Fibroblast of the aortic adventitia (primary cell): ENCODE measurements at places on chromosomes 2 and 18.

DNA sequence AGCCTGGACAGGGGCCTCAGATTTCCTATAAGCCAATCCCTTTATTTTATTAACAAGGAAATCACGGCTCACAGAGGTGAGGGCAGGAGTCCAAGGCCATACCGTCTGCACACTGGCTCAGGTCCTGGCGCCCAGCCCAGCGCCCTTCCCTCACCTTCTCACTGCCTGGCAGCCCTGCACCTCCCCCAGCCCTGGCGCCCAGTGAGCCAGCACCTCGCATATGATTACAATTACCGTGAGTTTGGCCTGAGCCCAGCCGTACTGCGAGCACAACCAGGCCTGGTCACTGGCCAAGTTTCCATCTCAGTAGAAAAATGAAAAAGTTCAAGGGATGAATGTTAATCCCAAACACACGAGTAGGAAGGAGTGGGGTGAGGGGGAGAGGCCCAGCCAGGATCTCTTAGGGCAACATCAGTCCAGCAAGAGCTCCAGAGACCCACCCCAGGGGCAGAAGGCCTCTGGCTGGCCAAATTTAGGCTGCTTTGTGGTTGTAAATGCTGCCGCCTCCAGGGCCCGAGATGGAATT is 68.4 kb downstream of the MCFD2 start:
- peak; percentile 100 for DNase-seq

DNA sequence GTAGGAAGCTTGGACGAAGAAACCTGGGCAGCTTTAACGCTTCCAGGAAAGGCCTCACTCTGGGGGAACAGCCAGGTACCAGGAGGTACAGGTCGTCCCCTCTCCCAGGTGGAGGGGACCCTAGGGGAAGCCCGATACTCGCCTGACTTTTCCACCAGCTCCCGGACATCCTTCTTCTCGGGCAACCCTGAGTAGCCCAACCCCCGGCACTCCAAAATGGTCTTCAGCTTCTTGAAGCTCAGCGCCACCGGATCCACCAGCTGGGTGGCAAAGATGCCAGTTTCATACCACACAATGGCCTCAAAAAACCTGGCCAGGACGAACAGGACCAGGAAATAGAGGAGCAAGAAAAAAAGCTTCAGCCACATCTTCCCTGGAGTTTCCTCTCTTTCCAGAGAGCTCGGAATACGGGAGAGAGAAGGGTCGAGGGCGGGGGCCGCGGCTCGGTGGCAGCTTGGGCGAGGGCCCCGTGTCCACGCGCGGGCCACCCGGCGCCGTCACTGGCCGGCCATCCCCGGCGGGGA is 1.1 kb downstream of the RNF103 start:
- peak; percentile 19 for DNase-seq

GRCh38 chr2:232042911-232043574 is 81.5 kb downstream of the DIS3L2 start:
- DNase-seq, result no peak

GRCh38 chr2:85994421-85994777 is 105.6 kb upstream of the ST3GAL5 start:
- DNase-seq, result no peak

GRCh38 chr2:86770816-86771301 is 19.9 kb downstream of the CD8A start:
- no peak for DNase-seq

DNA sequence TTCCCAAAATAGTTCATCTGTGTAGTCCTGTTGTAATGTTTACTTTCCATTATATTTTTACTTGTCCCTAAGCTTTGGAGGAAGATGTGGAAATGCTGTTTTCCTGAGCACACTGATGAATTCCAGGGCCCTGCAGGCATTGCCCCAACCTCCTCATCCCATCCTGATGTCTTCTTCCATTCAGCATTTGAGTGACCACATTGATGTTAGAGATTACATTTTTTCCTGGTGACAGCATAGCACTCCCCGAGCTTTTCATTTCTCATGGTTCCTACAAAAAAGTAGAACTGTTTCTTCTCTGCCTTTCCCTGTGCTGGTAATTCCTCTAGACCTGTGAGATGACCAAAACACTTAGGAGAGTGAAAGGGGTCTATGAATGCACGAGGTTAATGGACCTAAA is 4.8 kb downstream of the IL36A start:
- DNase-seq, result peak; percentile 58

GRCh38 chr2:215861607-215862350 is 151.6 kb downstream of the MREG start:
- no peak for DNase-seq

- no peak for DNase-seq
These were observed 16.5 kb downstream of the CPLX4 start for GRCh38 chr18:59301929-59302328.

GRCh38 chr2:230824406-230824978 is 40.2 kb upstream of the ITM2C start:
- DNase-seq, result peak; percentile 91

DNA sequence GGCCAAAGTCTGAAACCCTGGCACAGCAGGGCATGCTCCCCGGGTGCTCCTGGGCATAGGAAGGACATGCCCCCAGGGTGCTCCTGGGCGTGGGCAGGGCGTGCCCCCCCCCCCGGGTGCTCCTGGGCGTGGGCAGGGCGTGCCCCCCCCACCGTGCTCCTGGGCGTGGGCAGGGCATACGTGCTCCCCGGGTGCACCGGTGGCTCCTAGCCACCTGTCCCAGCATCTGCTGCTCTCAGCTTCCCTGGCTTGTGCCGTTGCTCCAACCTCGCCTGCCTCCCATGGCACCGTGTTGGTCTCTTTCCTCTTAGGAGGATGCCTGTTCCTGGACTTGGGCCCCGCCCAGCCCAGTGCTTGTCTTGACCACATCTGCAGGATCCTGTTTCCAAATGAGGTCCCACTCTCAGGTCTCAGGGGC is 95.6 kb upstream of the CTDP1 start:
- no peak for DNase-seq

- no peak for DNase-seq
These were observed 31.9 kb upstream of the CASP8 start for GRCh38 chr2:201228271-201228911.

DNA sequence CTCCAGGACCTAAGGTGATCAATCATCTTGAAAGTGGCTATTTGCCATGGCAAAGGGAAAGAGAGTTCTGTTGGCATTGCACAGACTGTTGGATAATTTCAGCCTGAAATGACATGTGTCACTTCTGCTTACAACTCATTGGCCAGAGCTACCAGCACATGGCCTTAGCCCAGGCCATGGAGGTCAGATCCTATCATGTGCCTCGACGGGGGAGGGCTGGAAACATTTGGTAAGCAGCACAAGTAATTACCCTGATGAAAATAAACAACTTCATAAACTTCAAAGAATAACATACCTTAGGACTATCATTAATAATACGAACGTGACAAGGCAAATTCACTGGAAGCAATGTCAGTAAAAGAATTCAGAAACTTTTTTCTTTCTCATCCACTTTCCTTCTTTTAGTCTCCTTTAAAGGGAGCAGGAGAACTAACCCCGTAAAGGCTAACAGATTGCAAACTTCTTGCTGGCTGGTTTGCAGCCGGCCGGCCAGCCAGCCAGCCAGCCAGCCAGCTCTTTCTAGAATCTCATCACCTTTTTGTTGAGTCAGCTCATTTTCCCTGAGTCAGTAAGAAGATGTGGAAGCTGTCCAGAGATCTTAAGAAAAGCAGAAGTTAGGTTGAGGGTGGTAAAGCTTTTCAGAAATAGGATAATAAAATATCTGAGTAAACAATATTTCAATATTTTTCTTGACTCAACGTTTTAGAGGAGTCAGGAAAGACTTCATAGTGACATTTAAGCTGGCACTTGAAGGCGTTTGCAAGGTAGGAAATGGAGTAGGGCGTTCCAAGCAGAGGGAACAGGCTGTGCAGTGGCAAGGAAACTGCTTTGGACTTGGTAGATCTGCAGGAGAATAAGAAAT is 31.9 kb downstream of the CNRIP1 start:
- peak; percentile 78 for DNase-seq

- DNase-seq, result no peak
These were observed 542.6 kb upstream of the KLHL29 start for GRCh38 chr2:22842205-22842869.

DNA sequence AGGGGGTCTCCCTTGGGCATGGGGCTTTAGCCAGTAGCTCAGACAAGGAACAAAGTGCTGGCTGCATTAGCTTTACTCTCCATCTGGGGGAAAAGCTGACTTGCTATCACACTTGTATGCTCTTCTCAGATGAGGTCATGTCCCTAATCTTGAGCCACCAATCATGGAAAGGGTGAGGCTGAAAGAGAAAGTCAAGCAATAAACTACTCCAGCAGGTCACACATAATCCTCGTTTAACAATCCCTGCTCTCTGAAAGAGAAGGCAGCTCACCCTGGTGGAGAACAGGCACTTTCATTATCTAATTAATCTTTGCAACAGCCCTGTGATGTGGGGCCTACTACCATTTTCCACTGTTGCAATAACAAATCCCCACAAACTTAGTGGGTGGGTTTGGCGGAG is 129.7 kb upstream of the CAPN13 start:
- no peak for DNase-seq

GRCh38 chr2:9982891-9983290 is 31.4 kb downstream of the GRHL1 start:
- no peak for DNase-seq

DNA sequence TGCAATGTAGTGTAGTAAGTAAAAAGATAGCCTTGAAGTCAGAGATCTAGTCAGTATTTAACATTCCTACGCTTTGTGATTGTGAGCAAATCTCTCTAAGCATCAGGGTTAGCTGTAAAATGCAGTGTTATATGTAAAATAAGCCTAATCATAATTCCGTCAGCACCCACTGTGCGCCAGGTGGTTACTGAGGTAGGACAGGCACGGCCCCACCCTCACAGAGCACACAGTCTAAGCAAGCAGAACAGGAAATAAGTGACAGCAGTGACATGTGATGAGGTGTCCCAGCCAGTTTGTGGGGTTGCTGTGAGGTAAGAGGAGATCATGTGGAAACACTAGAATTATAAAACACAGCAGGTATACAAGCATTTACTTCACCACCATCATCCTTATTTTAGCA is 267.1 kb downstream of the ICOS start:
- no peak for DNase-seq

GRCh38 chr2:84212611-84213314 is 246.3 kb downstream of the SUCLG1 start:
- DNase-seq, result no peak

DNA sequence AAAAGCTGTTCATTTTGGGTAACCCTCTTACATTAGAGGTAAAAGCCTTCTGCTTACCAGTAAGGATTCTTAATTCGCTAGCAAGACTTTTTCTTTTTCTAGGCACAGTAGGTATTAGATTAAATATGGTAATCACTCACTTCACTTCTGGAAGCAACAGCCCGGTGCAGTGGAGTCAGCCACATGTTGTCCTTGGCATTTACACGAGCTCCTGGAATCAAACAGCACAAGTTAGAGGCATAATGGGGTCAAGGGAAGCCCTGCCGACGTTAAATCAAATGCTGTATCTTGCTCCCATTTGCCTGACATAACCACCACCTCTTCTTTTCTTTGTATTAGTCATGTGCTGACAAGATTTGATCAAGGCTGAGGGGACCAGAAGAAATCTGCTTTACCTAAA is 174.1 kb downstream of the ANKRD44 start:
- peak; percentile 25 for DNase-seq

GRCh38 chr2:118823633-118824032 is 23.8 kb downstream of the EN1 start:
- no peak for DNase-seq

- no peak for DNase-seq
These were observed 32.8 kb downstream of the FMNL2 start for GRCh38 chr2:152367547-152368390.
